ENCODE measurements at places on chromosomes 2 and 18.

GRCh38 chr2:6968319-6969100 is 51.3 kb downstream of the RNF144A start:
- no peak for DNase-seq

DNA sequence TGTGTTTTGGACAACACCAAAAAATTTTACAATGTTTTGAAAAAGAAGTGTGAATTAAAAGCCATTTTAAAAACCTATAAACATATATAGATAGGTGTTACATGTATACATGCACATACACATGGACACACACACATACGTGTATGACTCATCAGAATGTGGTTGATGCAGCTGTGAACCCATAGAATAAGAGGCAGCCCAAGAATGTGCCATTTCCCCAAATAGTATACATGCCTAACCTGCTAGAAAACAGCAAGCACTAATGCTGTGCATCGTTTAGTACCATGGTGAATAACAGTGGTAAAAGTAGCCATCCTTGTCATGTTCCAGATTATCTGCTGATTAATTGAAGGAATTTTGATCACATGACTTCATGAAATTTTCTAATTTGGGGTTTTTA is 149.0 kb downstream of the DSEL start:
- no peak for DNase-seq

DNA sequence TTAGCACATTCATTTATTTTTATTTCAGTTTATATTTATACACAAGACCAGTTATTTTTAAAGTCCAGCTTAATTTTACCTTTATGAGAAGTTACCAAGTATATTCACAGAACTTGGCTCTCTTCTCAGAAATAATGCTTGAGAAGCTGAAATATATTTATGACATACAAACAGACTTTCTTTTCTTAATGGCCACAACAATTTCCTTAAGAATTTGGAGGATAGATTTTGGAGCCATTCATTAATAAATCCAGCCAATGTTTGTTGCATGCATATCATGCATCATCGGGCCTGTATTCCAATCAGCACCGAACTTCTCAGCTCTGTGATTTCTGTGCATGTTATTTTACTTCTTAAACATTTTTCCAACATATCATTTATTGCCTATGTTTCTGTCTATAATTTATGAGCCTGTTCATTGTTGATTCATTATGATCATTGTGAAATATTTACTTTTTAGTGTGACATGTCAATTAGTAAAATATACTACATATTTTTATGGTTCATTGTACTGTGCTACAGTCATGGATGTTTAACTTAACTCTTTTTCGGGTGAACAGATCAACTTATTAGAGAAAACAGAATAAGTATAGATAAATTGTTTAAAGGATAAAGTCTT is 3.5 kb downstream of the GULP1 start:
- DNase-seq = no peak

- no peak for DNase-seq
Measured at GRCh38 chr2:102262216-102263129, 48.9 kb upstream of the IL1RL1 start.

DNA sequence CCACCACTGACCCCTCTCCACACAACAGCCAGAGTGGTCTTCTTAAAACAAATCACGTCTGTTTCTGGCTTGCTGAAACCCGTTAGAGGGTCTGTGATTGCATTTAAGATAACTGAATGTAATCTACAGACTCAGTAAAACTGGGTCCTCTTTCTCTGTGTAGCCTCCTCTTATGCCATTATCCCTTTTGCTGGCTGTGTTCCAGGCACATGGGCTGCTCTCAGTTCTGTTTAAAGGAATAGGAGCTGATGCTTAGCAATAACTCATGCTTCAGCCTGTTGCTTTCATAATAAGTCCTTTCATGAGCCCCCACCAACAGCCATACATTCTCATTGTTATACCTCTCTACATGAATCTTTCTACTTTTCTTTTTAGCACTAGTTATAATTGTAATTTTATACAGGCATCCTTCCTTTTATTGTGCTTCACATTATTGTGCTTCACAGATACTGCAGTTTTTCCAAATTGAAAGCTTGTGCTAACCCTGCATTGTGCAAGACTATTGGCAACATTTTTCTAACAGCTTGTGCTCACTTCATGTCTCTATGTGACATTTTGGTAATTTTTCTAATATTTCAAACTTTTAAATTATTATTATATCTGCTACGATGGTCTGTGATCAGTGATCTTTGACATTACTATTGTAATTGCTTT is 782.6 kb downstream of the MBD2 start:
- DNase-seq = no peak

DNA sequence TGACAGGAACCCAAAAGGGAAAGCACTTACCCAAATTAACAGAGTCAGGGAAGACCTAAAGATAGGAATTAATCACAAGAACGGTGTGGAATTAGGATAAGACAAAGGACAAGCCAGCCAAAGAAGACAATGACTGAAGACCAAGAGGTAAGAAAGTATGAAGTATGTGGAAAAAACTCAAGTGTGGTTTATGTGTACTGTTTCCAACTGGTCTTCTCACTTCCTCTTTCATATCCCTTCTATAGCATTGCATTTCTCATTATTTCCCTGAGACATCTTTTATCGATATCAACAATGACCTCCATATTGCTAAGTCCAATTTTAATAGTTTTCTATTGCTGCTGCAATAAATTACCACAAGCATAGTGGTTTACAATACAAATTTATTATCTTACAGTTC is 313.5 kb upstream of the SLC39A10 start:
- DNase-seq = no peak

GRCh38 chr2:150167711-150168110 is 319.8 kb downstream of the RND3 start:
- no peak for DNase-seq

DNA sequence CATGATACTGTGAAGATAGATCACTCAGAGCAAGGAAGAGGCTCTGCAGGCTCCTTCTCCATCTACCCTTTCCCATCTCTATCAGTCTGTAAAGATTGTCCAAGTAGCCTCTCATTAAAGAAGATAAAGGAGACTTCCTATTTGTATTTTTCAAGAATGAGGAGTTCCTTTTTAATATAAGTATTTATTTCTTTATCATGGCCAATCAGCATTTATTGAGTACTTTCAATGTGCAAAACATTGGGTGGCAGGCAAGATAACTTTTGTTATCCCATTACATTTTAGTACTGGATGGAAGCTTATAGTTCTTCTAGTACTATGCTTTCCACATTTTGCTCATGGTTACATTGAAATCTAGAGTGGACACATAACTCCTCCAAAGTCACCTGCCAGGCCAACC is 3.6 kb upstream of the PDE11A start:
- DNase-seq = no peak

GRCh38 chr2:233233618-233234230 is 17.7 kb upstream of the ATG16L1 start:
- DNase-seq = no peak

DNA sequence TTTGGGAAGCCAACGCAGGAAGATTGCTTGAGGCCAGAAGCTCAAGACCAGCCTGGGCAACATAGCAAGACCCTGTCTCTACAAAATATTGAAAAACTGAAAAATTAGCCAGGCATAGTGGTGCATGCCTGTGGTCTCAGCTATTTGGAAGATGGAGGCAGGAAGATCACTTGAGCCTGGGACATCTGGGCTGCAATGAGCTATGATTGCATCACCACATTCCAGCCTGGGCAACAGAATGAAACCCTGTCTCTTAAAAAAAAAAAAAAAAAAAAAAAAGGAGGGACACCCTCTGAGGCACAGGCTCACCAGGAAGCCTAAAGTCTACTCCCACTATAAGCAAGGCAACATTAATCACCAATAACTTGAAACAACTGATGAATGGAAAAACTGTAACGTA is 151.1 kb downstream of the CCDC148 start:
- DNase-seq = no peak

- DNase-seq = no peak
Measured at GRCh38 chr18:58761241-58761969, 90.1 kb downstream of the MALT1 start.

DNA sequence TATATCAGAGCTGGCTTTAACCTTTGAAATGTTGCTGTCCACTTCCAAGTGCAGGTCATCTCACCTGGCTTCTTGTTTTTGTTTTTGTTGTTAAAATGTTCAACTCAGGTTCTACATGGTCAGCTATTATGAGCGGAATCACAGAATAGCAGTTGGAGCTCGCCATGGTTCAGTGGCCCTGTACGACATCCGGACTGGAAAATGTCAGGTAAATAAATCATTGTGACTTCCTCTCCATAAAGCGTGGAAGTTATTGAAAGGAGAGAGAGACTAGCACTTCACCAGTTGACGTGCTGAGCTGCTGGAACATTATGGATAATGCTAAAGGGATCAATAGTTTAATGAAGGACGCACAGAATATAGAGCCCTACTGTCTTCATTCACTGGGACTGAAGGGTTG is 184.6 kb upstream of the BOD1L2 start:
- DNase-seq = no peak

GRCh38 chr2:27408601-27409320 is 630 bp downstream of the PPM1G start:
- no peak for DNase-seq

- DNase-seq = no peak
Measured at GRCh38 chr2:180647221-180647620, 333.2 kb upstream of the UBE2E3 start.

- DNase-seq = no peak
Measured at GRCh38 chr2:202204855-202205254, 33.5 kb downstream of the SUMO1 start.

GRCh38 chr18:59096098-59096789 is 43.4 kb upstream of the SEC11C start:
- no peak for DNase-seq

DNA sequence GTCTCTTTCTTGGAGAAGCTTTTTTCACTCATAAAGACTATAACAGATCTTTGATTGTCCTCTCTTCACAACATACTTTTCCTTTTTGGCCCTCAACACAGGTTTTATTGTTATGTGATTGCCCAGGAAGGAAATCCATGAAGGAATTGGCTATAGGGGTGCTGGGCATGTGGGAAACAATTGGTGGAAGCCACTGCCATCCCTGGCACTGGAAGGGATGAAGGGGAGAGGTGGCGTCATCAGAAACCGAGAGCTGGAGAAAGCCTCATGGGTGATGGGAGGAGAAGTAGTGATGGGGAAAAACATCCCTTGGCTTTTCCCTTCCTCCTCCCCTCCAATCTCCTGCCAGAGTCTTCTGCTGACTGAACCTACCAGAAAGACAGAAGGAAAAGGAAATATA is 106.2 kb downstream of the SPOPL start:
- DNase-seq = no peak

Measured in stimulated activated CD4-positive, alpha-beta T cell treated with anti-CD3 and anti-CD28 coated beads, Interleukin-15, amount 100 ng/mL, for 1 hour (primary cell).